ENCODE measurements at places on chromosomes 11 and 22.

DNA sequence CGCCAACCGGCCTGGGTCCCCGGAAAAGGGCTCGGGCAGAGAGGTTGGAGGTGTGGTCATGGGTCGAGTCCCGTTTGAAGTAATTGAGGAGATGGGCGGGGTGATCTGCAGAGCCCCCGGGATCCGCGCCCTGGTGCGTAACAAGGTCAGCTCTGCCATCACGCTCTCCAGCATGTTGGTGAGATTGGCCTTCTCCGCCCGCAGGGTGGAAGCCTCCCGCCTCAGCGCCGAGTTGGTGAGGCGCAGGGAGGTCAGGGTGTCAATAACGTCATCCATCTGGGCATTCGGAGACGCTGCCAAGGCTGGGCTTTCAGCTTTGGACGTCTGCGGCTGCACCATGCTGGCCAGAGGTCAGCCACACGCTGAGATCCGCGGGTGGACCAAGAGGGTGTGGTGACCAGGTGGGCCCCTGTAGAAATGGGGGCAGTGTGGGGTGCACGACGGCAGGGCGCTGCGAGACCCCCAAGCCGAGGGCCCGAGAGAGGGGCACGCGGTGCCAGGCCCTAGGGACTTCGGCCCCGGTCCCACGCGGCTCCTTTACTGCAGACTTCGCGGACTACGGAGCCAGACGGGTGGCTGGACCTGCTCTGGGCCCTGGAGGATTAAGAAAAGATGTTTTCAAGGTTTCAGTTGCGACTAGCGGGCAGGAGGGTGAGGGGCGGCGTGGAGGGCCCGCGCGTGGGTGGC, 672 bp downstream of the RTL6 start:
- no peak for DNase-seq

- no peak for DNase-seq
These were observed 79.7 kb upstream of the HORMAD2 start for GRCh38 chr22:30000566-30000965.

DNA sequence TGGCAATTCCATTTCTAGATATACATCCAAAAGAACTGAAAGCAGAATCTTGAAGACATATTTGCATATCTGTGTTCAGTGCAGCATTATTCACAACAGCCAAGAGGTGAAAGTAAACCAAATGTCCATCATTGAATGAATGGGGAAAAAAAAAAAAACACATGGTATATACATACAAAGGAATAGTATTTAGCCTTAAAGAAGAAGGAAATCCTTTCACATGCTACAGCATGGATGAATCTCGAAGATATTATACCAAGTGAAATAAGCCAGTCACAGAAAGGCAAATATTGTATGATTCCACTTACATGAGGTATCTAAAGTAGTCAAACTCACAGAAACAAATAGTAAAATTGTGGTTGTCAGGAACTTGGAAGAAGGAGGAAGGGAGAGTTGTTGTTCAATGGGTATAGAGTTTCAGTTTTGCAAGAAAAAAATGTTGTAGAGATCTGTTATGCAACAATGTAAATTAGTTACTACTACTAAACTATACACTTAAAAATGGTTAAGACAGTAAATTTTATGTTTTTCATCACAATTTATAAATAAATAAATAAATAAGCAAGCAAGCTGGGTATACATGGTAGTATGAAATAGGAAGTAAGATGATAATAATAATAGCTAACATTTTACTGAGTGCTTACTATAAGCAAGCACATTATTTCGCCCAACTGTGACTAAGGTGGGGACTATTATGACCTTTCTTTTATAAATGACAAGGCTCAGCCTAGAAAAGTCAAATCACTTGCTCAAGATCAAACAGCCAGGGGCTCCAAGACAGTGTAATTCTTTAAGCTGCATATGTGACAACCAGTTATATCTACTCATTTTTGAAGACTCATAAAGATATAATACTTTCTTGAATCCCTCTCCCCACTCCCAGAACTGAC, 50.0 kb downstream of the FAM168A start:
- no peak for DNase-seq

DNA sequence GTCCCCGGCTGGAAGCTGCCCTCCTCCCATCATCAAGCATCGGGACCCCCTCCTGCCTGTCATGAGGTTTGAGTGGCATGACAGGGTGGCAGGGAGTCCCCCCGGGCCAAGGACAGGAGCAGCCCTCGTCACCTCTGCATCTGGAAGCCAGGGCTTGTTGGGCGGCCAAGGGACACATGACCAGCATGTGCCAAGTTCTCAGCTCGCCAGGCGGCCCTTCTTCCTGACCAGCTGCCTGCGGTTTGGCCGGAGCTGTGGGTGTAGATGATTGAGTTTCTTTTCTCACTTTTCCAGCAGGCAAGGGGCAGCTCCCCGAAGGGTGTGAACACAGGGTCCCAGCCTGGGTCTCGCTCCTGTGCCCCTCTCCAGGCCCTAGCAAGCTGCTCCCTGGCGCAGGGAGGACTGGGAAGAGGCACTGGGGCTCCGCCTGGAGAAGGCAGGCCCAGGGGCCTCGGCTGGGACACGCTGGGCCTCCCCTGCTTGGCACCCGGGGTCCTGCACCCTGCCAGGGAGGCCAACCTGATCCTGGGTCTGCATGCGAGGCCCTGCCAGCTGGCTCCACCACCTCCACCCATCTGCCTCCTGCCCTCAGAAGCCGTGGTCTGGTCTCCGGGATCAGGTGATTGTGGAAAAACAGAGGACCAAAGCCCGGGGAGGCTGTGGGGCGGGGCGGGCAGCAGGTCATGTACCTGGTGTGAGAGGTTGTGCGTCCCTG, 13.4 kb downstream of the ARHGAP8 start:
- no peak for DNase-seq

DNA sequence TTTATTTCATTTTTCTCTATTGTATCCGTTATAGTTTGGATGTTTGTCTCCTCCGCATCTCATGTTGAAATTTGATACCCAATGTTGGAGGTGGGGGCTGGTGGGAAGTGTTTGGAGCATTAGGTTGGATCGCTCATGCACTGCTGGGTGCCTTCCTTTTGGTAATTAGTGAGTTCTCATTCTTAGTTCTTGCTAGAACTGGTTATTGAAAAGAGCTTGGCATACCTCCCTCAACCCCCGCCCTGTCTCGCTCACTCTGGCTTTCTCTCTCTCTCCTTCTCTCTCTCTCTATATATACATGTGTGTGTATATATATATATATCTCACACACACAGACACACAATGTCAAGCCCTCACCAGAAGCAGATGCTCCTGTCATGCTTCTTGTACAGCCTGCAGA, 978.7 kb downstream of the DLG2 start:
- DNase-seq: no peak

- DNase-seq: no peak
These were observed 96.9 kb upstream of the CRYBB3 start for GRCh38 chr22:25102722-25103121.

GRCh38 chr22:40238425-40239344, 61.0 kb downstream of the TNRC6B start:
- no peak for DNase-seq

DNA sequence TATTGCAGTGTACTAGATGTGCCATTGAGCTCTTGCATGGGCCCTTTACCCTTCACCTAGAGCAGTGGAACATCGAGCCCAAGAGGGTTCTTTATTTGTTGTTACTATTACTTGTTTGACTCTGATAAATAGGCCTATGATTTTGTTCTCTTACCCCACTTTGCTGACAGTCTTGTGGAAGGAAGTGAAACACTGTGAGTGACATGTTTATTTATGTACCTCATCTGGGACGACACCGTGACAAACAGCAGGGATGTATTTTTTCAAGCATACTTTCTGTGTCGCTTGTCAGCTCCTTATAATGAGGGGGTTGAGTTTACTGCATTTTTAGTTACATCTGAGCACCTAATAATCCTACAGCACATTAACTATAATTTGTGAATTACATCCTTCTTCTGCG, 1010.3 kb upstream of the TENM4 start:
- DNase-seq: no peak

GRCh38 chr11:13261591-13262061, 16.0 kb upstream of the BMAL1 start:
- DNase-seq: no peak
